ENCODE measurements at places on chromosomes 5 and 9.

- no peak for DNase-seq
Observed at GRCh38 chr5:17114233-17114632, 103.2 kb upstream of the BASP1 start.

GRCh38 chr5:177611446-177612214 is 11.7 kb downstream of the B4GALT7 start:
- DNase-seq, result no peak

DNA sequence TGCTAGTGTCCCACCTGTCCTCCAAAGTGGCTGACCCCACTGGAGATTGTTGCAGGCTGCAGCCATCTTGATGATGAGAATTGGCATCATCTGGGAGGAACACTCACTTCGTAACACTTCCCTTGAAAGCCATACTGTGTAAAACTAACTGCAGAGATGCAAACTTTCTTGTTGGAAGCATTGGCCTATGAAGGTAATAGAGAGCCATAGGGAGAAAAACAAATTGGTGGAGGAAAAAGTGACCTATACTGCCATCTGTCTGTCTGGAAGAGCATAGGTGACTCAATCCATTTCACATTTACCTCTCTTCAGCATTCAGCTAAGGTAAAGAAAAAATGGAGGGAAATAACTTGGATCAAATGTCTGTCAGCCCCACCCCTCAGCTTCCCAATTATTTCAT is 473.4 kb downstream of the NTRK2 start:
- DNase-seq, result no peak

DNA sequence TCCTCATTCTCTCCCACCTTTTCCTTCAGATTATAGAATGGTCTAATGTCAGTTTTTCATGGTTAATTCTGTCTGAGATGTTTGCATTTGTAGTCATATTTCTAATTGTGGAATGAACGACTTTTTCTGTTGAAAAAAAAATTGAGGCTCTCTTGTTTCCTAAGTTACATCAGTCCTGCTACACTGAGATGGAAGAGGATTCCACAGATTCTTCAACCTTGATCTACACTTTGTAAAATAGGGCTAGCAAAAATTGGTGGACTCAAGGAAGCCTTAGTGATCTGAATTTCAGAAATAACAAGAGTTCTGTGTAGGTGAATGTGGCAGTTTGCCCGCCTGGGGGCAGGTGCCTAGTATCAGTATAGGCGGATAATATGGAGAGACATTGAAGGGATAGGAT is 51.9 kb downstream of the ERBIN start:
- DNase-seq, result no peak
